Activated CD4-positive, CD25-positive, alpha-beta regulatory T cell treated with anti-CD3 and anti-CD28 coated beads, Interleukin-2, amount 50 U/mL, for 72 hours (primary cell): ENCODE measurements at places on chromosomes 11 and 22.

DNA sequence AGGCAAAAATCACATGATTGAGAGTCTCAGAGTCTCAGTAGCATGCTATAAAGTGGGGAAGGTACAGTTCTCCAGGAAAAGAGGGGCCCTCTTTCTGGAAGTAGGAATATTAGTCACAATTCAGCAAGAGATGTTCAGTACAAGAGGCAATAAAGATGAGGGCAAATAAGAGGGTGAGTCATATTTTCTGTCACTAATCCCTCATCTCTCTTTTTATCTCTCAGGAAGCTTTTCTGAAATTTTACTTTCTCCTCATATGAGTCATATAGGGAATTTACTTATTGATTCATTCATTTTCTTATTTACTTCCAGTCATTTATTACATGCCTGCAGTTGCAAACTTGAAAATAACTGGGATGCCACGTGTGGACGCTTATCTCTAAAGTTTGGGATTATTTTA is 3.4 kb upstream of the NXPE1 start:
- DNase-seq, result no peak

- no peak for DNase-seq
These were observed 200.3 kb upstream of the B3GAT1 start for GRCh38 chr11:134612140-134613030.

DNA sequence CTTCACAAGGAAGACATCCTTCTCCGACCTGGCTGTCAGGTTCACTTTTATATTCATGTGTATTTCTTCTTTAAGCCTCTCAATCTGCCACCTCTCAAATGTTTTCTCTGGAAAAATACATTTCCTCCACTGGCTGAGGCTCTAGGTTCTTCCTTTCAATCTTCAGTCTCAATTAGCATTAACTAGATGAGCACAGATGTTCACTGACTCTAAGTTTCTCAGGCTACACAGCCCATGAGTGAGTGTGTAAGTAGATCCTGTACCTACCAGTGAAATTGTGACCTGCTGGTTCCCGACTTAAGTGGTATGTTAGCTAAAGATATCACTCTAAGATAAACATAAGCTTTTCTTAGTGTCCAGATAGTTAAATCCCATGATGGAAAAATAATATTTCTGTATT is 206.9 kb downstream of the ADAMTS15 start:
- no peak for DNase-seq

DNA sequence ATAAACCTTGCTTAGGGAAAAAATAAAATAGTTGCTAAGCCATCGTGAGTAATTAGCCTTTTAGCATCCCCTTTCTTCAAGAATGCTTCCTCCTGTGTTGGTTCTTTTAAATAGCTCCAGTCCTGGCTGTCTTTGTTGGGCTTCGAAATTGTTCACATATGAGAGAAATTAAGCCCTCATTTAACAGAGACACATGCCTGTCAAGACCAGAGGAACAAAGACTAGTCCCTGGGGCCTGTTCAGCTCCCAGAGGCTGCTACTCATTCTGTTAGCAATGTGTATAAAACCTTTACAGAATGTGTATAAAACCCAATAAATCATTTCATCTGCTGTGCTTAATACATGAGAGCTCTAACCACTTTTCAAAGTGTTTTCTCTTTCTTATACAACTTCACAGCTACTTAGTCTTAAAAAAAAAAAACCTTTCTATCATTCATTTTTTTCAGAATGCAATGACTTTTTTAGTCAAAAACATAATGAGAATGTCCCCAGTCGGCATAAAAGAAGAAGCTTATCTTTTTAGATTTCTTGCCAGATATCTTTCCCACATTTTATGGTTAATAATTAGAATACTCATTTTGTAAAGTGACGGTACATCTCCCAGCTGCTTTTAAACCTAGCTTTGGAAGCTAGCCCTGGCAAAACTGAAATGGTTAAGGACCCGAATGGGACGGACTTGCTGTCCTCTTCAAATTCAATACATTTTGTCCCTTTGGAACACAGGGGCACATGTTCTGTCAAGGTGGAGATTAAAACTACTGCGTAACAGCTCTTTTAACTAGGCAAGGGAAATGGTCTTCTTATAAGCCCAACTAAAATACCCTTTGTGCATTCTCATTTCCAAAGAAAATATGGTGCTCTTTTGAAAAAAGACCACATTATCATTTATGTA is 186.1 kb downstream of the SOX6 start:
- DNase-seq, result no peak

DNA sequence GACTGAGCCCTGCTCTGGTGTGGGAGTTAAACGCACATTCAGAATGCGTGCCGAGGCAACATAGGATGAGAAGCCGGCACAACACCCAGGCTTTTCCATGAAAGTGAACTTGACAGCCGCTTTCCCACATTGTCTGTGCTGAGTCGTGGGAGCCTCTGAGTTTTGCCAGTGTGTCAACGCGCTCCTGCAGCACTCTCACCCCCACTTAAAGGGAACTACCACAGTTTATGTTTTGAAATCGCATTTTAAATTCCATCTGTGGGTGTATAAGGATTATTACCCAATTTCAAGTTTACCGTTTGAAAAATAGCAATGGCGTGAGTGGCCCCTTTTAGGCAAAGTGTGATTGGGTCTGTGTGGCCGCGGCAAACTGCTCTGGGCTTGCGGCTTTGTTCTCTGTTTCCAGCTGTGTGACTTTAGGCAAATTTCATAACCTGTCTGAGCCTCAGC is 81.5 kb downstream of the FBLN1 start:
- DNase-seq, result no peak

DNA sequence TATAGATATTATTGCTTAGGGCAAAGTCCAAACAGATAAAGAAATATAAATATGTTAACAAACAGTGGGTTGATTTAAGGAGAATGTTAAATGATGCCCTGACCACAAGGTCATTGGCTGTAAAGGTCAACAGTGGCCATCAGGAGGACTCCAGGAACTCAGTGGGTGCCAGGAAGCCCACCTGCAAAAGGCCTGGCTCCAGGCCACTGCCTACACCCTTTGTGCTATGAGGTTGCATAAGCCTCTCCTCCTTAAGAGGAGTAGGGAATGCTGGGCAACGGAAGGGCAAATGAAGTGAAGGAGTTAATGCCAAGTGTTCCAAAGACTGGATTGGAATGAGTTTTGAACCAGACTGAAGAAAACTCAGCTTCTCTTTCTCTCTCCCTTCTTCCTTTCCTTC is 73.3 kb upstream of the ALX4 start:
- no peak for DNase-seq
